NCI-H2081 (cell line): ENCODE measurements at places on chromosomes 4 and X.

- DNase-seq = no peak
Observed at GRCh38 chr4:82715731-82716617, 82.6 kb downstream of the SCD5 start.

GRCh38 chrX:39492497-39493162, 605.1 kb downstream of the BCOR start:
- DNase-seq = no peak

DNA sequence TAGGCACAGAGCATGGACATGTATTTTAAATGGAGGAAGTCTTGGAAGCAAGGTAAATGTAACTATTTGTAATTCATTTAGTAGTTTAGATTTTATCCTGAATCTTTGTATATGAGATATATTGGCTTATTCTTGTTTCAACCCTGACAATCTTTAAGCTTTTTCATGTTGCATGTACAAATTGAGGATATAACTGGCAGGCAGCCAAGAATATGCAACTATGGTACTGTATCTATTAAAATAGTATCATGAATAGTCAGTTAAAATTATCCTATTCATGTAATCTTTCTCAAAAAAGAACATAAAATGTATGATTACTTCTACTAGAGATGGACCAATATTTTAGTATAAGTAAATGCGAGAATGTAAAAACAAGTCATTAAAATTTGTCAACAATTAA, 1141.5 kb downstream of the PCDH18 start:
- no peak for DNase-seq

GRCh38 chrX:3541336-3541735, 172.1 kb downstream of the PRKX start:
- DNase-seq = no peak

DNA sequence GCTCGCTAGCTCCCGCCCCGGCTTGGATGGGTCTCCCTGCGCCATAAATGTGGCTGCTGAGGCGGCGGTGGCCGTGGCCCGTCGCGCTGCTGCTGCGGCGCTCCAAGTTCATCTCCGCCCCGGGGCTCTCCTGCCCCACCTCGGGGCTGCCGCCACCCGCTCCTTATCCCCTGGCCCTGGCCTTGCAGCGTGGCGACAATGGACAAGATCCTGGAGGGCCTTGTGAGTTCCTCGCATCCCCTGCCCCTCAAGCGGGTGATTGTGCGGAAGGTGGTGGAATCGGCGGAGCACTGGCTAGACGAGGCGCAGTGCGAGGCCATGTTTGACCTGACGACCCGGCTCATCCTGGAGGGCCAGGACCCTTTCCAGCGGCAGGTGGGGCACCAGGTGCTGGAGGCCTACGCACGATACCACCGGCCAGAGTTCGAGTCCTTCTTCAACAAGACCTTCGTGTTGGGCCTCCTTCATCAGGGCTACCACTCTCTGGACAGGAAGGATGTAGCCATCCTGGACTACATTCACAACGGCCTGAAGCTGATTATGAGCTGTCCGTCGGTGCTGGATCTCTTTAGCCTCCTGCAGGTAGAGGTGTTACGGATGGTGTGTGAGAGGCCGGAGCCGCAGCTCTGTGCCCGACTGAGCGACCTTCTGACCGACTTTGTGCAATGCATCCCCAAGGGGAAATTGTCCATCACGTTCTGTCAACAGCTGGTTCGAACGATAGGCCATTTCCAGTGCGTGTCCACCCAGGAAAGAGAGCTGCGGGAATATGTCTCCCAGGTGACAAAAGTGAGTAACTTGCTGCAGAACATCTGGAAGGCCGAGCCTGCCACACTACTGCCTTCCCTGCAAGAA, 763 bp downstream of the USP38 start:
- DNase-seq = no peak

DNA sequence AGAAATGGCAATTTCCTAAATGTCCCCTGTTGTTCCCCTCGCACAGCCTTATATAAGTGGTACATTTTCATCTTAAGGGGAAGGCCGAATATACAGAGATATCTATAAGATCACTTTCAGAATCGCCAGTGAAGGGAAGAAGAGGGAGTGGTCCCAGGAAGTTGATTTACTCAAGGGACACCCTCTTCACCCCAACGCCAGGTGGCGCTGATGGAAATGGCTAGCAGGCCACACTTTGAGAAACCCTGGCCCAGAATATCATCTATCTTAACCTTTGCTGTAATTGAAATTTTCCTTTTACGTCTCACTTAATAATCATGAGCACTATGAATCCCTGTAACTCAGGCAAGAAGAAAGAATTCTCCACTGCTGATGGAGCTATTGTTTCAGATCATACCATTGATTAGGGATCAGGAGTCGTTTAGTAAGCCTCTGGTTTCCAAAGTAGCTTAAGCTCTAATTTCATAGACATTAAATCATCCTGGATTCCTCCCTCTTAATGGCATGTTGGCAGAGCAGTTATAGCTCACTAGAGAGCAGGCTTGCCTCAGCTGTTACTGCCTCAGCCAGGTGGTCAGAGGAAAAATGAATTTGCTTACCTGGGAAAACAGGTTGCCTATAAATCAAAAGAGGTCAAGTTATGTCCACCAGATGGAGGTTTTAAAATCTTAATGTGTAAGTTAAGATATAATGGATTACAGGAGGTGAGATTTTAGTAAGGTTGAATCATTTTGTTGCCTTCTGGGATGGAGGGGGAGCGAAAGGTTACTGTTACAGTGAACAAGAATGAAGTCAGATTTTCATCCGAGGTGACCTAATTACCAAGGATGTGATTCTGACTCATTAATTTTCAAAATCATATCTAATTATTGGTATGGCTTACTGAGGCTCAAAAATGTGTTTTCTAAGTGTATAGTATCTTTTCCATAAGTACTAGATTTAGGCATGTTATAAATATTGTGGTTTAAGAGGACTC, 941.2 kb upstream of the TENM3 start:
- peak; percentile 85 for DNase-seq

- peak; percentile 59 for DNase-seq
Observed at GRCh38 chr4:742742-743311, 37.2 kb downstream of the PCGF3 start.

DNA sequence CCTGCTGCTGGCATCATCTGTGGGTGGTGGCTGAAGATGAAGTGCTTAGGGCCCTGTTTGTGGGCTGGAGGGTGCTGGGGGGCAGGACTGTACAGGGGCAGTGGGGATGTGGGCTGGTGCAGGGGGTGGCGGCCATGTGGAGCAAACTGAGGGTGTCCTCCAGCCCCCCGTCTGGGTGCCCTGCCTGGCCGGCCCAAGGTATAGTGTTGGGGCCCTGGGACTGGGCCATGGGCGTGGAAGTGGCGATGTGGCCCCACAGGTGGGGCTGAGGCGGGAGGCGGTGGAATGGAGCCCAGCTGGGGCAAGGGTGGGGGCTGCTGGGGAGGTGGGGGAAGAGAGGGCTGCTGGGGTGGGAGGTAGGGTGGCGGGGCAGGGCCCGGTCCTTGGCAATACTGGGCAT, 9.5 kb upstream of the KDM5C start:
- no peak for DNase-seq

GRCh38 chr4:145782756-145783155, 102.8 kb downstream of the C4orf51 start:
- no peak for DNase-seq

- no peak for DNase-seq
Observed at GRCh38 chr4:22174640-22175039, 226.1 kb upstream of the KCNIP4 start.

DNA sequence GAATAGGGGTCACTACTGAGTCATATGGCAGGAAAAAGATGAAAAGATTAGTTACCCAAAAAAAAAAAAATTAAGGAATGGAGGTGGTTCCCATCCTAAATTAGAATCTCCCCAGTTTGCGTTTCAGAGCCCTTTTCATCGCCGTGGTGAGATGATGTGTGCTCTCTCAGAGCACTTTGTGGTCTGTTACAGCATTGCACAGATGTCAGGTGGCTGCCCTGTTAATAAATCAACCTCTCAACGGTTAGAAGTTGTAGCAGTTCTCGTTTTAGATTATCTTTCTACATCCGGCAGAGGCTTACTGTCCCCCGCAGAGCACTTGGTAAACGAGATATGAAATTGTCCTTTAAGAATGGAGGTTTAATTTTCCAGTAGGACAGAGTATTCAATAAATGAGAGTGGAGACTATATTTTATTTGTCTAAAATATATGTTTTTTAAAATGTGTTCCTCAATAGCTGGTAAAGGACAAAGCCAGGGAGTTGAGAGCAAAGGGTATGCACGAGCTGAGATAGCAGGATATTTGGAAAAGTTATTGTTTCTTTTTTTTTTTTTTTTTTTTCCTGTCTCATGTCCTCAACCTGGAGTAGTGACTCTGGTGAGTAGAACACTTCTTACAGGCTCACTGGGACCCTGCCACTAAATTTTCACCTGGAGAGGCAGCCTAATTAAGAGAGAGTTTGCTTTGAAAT, 26.9 kb downstream of the AFF1 start:
- DNase-seq = no peak

- no peak for DNase-seq
Observed at GRCh38 chr4:8657381-8658088, 65.0 kb downstream of the CPZ start.

- no peak for DNase-seq
Observed at GRCh38 chrX:38347136-38347535, 5.3 kb upstream of the OTC start.

GRCh38 chr4:140252141-140252741, 98.3 kb upstream of the MAML3 start:
- peak; percentile 82 for DNase-seq

- no peak for DNase-seq
Observed at GRCh38 chrX:40022421-40022820, 75.3 kb downstream of the BCOR start.

DNA sequence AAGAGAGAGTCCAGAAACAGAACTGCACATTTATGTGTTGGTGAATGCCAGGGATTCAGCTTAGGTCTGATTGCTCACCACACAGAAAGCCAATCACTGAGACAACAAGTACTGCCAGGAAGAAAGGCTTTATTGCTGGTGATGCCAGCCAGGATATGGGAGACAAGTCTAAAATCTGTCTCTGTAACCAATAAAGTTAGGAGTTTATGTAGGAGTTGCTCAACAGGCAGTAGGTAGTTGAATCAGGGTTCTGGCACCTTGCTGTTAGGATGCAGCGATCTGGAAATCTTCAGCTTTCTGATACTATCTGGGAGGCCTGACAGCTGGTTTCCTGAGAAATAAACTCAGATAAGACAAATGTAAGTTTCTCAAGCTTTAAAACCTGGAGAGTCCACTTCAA, 120.2 kb upstream of the ENPP6 start:
- DNase-seq = no peak

GRCh38 chrX:148501386-148502066, 1.1 kb downstream of the AFF2 start:
- no peak for DNase-seq

DNA sequence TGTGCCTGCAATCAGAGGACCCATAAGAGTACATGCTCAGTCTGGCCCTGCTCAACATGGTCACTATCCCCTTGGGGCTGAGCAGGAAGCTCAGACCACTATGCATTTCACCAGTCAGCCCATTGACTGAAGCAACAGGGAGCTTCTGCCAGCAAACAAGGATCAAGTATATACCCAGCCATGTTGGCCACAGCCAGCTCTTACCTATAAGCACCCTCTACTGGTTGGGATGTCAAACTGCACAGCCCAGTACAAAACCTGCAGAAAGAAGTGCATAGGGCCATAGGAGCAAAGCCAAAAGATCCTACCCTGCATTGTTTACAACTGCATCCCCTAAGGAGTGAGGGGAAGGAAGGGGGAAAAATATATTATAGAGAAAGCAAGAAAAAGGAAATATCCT, 214.4 kb upstream of the CPEB2 start:
- peak; percentile 29 for DNase-seq

DNA sequence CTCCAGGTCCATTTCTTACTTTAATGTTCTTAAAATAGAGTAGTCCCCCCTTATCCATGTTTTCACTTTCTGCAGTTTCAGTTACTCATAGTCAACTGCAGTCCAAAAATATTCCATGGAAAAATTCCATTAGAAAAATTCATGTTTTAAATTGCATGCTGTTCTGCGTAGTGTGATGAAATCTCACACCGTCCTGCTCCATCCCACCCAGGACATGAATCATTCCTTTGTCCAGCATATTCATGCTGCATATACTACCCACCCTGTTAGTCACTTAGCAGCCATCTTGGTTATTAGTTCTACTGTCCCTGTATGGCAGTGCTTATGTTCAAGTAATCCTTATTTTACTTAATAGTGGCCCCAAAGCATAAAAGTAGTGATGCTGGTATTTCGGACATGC, 5.4 kb upstream of the PDLIM5 start:
- no peak for DNase-seq

GRCh38 chrX:154015581-154016264, 4.0 kb downstream of the IRAK1 start:
- no peak for DNase-seq

GRCh38 chrX:14013054-14013453, 16.6 kb downstream of the GEMIN8 start:
- no peak for DNase-seq

GRCh38 chr4:161356351-161356750, 807.4 kb downstream of the FSTL5 start:
- no peak for DNase-seq

- DNase-seq = no peak
Observed at GRCh38 chrX:148755111-148755510, 254.7 kb downstream of the AFF2 start.

- DNase-seq = no peak
Observed at GRCh38 chrX:147832707-147833348, 78.9 kb upstream of the FMR1 start.

DNA sequence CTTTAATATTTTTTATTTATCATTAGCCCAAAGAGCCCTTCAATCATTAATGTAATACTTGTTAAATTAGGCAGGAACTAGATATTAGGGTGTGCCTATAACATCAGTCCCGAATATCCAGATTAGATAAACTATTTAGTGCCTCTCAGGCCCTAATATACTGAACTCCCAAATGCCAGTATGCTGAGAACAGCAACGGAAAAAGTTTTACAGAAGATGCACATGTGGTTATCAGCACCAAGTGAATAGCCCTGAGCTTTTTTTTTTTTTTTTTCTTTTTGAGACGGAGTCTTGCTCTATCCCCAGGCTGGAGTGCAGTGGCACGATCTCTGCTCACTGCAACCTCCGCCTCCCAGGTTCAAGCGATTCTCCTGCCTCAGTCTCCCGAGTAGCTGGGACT, 13.0 kb upstream of the ELF2 start:
- DNase-seq = no peak

DNA sequence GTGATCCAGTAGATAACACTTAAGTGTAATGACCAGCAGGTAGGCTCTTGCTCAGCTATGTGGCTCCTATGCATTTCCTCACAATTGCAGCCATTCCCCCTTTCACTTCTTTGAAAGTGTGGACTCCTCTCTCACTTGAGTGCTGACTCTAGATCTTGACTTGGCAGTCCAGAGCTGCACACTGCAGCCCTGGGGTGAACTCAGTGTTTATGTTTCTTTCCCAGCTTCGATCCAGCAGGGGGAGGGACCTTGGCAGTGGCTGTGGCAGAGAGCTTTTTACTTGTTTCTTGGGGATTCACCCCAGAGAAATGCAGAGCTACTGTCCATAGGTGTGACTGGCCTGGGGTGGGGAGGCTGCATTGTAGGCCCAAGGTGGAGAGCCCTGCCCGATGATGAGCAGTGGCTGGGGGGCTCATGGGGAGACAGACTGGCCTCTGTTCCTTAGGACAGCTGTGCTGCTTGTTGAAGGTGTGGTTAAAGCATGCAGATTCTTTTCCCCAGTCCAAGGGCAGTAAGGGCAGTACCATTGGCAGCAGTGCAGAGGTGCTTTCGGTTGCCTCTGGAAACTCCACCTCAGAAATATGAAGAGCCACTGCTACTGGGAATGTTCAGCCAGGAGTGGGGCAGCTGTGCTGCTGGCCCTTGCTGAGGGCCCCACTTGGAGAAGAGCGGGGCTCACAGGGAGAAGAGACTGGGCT, 134.7 kb downstream of the SH3BGRL start:
- no peak for DNase-seq
